ENCODE measurements at places on chromosomes 16 and 17. TPM values are rescaled to one million over a fixed set of nuclear protein-coding genes. Genes with fewer than 3 reads are reported as not detected.

Gene PDIA2
- polyA plus RNA-seq = 1.6 TPM

Gene TBC1D24
- polyA plus RNA-seq = 19.6 TPM

Gene DLX3
- polyA plus RNA-seq = 0.92 TPM

Gene CA7
- 0.28 TPM for polyA plus RNA-seq

Gene TSPAN10
- 1.5 TPM for polyA plus RNA-seq

Gene CDRT15L2
- not detected for polyA plus RNA-seq

Gene OR3A3
- polyA plus RNA-seq = 0.11 TPM

Gene PYY
- 0.73 TPM for polyA plus RNA-seq

Gene UNK
- 34.1 TPM for polyA plus RNA-seq

Gene CACNG5
- polyA plus RNA-seq = 3.1 TPM

DNA sequence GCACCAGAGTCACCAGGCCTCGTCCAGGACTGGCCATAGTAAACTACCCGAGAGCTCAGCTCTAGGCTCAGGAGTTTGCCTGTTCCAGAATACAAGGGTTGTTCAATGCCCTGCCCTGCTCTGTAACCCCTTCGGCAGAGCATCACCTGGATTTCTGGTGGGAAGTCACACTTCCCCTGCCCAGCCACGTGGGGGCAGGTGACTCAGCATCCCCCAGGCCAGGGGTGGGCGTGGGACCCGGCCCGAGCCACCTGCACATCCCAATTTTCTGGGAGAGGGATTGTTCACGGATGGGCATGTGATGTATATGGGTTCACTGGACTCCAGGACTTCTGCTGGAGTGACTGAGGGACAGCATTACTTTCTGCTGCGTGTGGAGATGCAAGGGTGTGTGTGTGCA, 25.8 kb downstream of the COX4I1 start:
- DNase-seq = no peak

- DNase-seq = no peak
Measured at GRCh38 chr16:57785385-57785784, 16.9 kb downstream of the KIFC3 start.

DNA sequence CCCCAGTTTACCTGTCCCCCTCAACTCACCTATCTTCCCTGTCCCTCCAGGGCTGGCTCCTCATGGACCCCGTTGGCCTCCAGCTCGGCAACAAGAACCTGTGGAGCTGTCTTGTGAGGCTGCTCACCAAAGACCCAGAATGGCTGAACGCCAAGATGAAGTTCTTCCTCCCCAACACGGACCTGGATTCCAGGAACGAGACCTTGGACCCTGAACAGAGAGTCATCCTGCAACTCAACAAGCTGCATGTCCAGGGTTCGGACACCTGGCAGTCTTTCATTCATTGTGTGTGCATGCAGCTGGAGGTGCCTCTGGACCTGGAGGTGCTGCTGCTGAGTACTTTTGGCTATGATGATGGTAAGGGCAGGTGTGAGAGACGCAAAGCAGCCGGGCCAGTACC, 31.3 kb downstream of the NLRC5 start:
- DNase-seq = no peak

DNA sequence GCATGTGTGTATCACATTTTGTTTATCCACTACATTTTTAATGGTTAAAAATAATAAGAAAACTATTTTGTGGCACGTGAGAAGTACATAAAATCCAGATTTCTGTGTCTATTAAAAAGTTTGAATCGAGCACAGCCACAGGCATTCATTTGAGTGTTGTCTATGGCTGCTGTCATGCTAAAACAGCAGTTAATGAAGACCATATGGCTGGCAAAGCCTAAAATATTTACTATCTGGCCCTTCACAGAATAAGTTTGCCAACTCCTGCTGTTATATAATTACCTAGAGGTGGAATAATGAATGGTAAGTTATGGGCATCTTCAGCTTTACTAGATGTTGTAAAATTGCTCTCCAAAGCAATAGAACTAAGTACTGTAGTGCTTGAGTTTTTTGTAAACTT, 30.5 kb downstream of the TMEM98 start:
- no peak for DNase-seq

- DNase-seq = no peak
Measured at GRCh38 chr16:14427371-14427948, 202.6 kb downstream of the PARN start.

DNA sequence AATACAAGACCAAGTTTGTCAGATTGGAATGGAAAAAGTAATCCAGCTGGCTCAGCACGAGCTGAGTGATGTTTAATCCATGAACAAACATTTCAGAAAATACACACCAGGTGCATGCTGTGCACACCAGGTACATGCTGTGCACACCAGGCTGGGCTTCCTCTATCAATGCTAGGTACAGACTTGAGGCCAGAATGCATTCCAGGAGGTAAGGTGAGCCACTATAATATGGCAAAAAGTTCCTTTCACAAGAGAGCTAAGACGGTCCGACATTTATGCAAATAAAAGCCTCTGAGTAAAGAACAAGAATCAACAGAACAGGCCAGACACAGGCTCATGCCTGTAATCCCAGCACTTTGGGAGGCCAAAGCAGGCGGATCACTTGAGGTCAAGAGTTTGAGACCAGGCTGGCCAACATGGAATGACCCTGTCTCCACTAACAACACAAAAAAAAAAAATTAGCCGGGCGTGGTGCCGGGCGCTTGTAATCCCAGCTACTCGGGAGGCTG, 128.2 kb downstream of the ZNF778 start:
- no peak for DNase-seq

DNA sequence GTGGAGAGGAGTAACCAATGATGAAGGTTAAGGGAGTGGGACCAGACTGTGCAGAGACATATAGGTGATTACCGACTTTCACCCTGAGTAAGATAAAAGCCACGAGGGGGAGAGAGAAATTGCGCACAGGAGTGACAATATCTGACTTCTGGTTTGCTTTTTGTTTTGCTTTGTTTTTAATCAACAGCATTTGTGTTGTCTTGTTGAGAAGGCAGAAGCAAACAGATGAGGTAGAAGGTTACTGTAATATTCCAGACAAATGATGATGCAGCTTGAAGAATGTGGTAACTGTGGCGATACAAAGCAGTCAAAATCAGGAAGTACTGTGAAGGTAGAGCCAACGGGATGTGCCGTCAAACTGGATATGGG, 7.5 kb downstream of the PELP1 start:
- DNase-seq = no peak

GRCh38 chr17:73091770-73092522, 542 bp downstream of the SLC39A11 start:
- no peak for DNase-seq

GRCh38 chr17:21089933-21090901, 36.5 kb upstream of the DHRS7B start:
- DNase-seq = no peak

- no peak for DNase-seq
Measured at GRCh38 chr16:49382916-49383315, 9.3 kb downstream of the C16orf78 start.

DNA sequence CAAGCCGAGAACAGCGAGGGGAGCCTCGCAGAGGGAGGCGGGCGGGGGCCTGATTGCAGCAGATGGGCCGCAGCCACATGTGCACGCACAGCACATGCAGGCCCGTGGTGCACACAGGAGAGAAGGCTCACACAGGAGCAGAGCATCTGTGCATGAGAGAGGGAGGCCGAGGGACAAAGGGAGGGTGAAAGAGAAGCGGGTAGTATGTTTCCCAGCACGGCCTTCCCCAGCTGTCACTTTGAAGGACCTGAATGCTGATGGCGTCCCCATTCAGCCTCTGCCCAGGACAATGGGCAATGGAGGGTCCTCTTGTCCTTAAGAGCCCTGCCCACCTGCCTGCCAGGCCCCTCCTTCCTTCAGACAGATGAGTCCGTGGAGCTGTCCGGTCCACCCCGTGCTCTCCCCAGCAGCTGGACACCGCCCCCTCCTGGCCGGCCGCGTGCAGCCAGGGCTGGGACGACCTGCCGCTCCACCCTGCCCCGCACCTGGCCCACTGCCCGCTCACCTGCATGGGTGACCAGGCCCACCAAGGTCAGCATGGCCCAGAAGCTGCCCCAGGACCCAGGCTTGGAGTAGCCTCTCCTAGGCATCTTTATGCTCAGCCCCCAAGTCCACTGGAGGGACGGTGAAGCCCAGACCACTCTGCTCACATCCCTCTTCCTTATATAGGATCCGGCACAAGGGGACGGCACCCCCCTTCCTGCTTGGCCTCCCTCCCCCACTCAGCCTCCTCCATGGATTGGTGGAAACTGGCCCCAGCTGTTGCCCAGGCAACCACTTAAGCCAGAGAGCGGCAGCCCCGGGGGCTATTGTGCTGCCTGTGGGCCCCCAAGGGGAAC, at the start of gene BTBD17:
Gene BTBD17, minus strand, starts transcription at position 639 of the 839 bp plus-strand sequence. Its CDS starts 49 bp downstream, at position 590.
- no peak for DNase-seq

DNA sequence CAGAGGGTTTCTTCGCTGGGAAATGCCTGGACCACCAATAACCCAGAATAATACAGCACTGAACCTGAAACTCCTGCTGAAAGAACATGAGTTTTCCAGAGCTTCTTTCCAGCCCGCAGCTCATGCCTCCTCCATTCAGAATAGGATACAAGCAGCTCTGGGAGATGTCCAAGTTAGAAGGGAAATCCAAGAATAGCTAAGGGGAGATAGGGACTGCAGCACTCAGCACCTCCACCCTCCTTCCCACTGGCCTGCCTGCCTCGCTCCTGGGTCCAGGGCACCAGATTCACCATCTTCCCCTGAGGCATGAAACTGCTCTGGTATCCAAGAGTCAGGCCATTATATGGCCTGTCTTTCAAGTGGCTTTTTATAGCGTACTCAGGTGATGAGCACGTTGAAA, 4.1 kb downstream of the KRT31 start:
- no peak for DNase-seq

- DNase-seq = no peak
Measured at GRCh38 chr17:39318636-39319035, 82.8 kb downstream of the FBXL20 start.

DNA sequence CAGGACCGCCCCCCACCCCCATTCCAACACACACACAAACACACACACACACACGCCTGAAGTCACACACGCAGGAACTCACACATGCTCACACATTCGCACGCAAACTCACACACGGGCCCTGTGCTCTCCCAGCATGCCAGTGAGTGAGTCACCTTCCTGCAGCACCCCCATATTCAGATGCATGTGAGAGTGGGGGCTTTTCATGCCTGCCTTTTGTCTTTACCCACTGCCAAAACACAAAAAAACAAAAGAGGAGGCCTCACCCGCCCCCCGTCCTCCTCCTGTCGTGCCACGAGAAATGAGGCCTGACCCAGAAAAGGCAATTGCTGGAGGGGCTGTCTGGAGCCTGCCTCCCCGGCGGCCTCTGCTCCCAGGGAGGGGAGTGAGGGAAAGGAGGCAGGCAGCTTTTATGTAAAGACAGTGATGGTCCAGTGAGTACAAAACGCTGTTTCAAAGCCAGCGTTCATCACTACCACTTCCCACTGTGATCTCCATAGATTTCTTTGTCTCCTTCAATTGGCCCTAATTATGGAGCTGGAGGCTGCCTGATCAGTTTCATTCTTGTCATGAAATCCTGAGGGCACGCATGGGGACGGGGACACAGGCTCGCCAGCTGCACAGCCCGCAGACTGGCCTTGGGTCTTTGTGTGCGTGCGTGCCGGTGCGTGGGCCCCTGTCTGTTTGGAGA, 29.5 kb upstream of the GSE1 start:
- DNase-seq = no peak

- DNase-seq = no peak
Measured at GRCh38 chr16:15041271-15042004, 14.4 kb downstream of the NTAN1 start.

GRCh38 chr16:84993926-84994325, 17.4 kb downstream of the ZDHHC7 start:
- no peak for DNase-seq

DNA sequence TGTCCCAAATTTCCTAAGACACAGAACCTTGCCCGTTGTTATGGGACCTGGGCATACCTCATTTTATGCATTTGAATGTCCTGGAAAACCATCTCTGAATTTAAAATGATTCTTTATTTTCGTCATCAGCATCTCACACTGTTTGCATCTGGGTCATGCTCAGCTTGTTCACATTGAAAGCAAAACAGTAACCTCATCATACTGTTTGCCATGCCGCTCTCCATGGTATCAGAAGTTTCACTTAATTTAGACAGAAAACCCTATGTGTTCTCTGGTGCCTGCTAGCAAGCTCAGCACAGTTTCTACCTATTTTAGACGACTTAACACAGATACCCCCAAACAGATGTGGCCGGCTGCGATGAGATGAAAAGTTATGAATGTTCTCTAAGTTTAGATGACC, 292.1 kb downstream of the SNX29 start:
- no peak for DNase-seq

DNA sequence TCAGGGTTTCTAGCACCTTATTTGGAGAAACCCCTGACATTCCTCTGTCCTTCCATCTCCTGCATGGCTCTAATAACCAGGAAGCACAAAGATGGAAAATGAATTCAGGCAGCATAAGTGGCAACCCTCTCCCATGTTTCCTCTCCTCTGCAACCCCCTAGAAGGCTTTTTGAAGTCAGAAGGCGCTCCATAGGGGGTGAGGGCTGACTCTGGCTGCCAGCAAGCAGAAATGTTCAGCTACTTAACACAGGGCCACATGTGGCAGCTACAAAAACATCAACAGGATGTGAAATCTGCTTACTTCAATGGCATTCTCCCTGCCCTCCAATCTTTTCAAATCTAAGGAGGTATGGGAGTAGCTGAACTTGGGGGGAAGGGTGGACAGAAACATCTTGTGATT, 55.2 kb upstream of the IRX5 start:
- DNase-seq = no peak

DNA sequence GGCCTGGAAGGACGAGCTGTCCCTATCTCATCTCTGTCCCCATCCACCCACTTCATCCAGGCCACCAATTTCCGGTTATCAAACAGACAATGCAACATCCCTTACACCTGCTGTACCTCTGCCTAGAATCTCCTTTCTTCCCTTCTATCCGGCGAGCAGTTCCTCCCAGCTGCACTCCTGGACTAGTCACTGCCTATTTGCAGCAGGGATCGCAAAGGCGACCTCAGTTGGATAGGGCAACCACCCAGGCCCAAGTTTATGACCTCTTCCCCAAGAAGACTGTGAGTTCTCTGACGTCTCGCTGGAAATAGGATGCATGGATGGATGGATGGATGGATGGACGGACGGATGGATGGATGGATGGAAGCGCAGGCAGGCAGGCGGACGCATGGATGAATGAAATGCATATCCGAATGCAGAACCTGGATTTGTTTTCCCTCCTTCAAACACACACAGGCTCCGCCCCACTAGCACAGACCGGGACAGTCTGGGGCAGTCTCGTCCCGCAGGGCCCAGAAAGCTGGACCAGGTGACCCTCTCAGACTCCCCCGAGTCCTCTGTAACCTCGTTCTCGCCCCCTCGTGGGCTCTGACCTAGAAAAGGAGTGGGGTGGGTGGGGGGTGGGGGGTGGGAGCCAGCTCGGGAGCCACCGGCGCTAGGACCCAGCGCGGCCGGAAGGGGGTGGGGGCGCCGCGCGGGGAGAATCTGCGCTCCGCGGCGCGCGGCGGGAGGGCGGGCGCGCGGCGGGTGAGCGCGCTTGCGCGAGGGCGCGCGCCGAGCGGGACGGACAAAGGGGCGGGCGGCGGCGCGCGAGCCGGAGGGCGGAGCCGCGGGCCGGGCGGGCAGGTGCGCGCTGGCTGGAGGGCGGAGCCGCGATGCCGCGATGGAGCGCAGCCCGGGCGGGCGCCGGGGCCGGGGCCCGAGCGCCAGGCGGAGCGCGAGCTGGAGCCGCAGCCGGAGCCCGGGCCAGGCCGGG, at the start of gene SBK1:
Gene SBK1, plus strand, starts transcription at position 875 of the 976 bp plus-strand sequence. CDS start 24,867 bp downstream, outside the sequence.
- DNase-seq = peak; percentile 73

- no peak for DNase-seq
Measured at GRCh38 chr17:76687298-76688164, 23.2 kb downstream of the MXRA7 start.
